Stimulated activated naive CD4-positive, alpha-beta T cell treated with Interleukin-2 at 50 U/mL for 16 hours (primary cell): ENCODE measurements at places on chromosomes 12 and 14.

DNA sequence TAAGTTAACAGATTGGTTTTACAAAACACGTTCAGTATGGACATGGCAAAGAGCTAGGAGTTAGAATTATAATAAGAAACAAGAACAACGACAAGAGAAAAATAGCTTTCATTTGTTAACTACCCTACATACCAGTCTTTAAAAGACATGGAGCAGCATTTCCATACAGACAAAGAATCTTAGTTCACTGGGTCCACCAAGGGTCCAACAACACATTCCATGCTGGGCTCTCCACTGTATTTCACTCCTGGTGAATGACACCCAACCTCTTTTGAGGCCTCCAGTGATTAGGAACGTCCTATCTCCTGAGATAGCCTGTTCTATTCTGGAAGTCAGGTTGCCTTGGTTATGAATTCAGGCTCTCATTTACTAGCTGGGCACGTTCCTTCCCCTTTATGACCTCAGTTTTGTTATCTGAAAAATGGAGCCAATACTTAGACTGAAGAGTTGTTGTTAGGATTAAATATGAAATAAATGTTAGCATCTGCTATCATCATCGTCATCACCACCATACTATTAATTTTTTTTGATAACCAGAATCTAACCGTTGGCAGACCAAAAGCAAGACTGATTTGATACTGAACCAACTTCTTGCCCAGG is 37.7 kb downstream of the C12orf75 start:
- DNase-seq, result no peak

DNA sequence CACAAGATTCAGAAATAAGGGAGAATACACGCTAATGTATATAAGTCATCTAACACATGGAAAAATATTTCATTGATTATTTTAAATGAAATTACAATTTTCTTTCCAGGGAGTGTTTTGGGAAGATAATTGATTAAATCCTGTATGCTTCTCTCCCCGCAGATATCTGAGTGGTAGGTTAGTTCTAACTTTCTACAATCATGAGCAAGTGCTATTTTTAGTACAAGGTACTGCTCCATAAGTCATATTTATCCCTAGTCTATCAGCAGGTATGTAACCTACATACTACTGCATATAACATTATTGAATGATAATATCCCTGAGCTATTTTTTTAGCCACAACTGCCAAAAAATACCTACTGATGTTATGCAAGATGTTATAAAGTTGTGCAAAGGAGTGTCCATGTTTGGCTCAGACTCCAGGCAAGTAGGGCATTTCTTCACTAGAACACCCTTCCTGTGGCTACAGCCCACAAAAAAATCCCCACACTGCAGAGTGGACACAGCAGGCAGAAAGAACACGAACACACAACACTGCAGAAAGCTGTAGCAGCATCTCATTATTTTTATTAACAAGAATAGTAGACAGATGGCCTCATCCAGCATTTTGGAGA is 87.0 kb downstream of the SEC23A start:
- no peak for DNase-seq

DNA sequence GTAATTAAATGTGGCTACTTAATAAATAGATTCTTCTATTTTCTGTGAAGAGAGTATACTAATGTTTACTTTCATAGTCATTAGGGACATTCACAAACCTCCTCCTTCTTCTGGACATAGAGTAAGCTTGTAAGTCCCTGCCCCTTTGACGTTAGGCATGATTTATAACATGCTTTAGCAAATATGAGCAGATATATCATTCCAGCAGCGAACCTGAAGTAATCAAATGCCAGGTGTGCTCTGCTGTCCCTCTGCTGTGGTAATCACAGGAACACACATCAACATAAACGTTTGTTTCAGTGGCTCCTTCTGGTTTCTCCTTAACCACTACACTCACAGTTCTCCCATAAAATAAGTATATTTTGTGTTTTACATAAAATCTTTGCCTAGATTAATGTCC is 961.8 kb downstream of the FLRT2 start:
- no peak for DNase-seq

DNA sequence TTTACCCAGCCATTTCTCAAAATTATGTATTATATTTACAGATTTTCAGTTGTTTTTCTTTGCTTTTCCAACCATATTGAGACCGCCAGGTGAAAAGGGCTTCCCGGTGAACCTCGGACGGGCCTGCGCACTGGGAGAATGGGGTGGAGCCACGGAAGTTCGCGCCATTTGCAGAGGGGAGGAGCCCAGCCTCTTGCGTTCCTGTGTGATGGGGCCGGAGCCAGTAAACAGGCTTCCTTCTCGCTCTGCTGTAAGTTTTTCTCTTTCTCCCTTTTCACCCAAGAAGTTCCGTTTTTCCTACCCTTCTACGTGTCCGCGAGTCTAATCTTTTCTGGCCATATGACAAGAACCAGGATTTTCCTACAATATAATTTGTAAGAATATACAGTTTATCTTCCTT is 1108.8 kb upstream of the SEL1L start:
- no peak for DNase-seq

- no peak for DNase-seq
These were observed 7.6 kb downstream of the ADCY4 start for GRCh38 chr14:24327303-24327702.

- no peak for DNase-seq
These were observed 45.4 kb downstream of the NIN start for GRCh38 chr14:50785457-50786063.

- peak; percentile 32 for DNase-seq
These were observed 1.1 kb downstream of the CCDC91 start for GRCh38 chr12:28191051-28192048.

DNA sequence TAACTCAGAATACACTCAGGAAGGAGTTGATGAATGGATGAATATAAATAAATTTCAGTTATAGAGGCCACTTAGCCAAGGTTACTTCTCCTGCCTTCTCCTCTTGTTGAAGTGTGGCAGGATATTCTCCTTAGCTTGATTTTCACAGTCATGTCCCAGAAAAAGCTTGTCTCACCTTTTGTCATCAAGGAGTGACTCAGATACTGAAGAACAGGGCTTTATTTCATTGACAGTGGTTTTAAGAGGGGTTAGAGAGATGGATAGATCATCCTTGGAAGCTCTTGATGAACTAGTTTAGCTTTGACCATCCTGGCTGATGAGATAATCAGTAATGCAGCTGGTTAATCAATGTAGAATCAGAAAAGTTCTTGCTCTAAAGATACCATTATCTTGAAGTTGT is 35.0 kb upstream of the CFAP54 start:
- DNase-seq, result no peak

DNA sequence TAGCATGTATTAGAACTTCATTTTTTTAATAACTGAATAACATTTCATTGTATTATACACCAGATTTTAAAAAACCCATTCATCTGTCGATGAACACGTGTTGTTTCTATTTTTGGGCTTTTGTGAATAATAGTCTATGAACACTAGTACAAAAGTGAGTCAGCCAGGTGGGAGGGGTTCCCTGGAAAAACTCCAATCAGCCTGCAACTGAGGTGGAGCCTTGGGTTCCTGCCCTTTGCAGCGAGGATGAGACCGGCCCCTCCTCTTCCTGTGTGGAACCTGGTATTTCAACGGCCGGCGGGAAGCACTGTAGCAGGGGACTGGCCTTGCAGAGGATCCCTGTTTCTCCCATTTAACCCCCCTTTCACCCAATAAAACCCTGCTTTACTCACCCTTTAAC is 56.1 kb downstream of the LMNTD1 start:
- DNase-seq, result no peak

DNA sequence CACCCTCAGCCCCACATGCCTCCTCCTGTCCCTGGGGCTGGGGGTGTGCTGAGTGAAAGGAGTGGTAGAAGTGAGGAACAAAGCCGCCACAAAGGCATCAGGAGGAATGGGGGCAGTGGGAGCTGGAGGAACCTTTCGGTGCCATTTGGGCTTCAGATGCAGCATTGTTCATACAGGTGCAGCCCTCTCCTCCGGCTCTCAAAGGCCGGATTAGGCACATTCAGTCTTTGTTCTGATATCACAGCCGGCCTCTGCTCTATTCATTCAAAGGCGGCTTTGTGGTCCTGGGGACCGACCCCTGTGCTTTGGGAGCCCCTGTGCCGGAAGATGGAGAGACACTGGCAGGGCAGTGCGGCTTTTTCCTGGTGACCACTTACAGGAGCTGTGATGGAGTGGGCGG is 53.2 kb downstream of the SMOC1 start:
- no peak for DNase-seq

DNA sequence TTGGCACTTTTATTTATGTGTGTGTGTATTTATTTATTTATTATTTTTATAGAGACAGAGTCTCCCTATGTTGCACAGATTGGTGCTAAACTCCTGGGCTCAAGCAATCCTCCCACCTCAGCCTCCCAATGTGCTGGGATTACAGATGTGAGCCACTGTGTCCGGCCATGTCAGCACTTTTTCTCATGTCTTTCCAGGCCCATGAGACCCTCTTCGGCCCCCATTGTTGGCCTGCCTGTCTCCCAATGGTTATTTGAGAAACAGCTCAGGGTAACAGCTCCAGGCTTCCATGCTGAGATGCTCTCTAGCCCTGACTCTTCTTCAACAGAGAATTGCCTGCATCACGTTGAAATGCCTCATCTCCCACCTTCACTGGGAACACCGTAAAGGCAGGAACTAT is 34.4 kb downstream of the TMEM30B start:
- DNase-seq, result no peak

GRCh38 chr14:70934502-70935134 is 27.4 kb downstream of the PCNX1 start:
- DNase-seq, result no peak

DNA sequence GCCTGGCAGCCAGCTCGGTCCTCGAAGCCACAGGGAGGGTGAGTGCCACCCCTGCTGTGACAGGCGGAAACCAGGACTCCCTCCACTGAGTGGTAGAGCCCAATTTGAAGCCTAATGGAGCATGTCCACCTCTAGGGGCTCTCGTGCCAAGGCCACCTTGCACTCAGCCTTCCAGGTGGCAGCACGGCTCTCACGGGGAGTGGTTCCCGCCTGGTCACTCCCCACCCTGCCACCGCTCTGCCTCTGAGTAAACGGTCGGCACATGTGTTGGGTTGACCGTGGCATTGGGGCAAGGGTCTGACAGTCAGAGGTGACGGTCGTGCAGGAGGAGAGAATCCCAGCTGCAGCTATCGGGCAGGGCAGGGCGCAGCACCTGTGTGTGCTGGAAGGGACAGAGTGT is 34.8 kb downstream of the IL31 start:
- DNase-seq, result no peak

- DNase-seq, result no peak
These were observed 225.0 kb downstream of the SLC25A21 start for GRCh38 chr14:36947362-36947761.

DNA sequence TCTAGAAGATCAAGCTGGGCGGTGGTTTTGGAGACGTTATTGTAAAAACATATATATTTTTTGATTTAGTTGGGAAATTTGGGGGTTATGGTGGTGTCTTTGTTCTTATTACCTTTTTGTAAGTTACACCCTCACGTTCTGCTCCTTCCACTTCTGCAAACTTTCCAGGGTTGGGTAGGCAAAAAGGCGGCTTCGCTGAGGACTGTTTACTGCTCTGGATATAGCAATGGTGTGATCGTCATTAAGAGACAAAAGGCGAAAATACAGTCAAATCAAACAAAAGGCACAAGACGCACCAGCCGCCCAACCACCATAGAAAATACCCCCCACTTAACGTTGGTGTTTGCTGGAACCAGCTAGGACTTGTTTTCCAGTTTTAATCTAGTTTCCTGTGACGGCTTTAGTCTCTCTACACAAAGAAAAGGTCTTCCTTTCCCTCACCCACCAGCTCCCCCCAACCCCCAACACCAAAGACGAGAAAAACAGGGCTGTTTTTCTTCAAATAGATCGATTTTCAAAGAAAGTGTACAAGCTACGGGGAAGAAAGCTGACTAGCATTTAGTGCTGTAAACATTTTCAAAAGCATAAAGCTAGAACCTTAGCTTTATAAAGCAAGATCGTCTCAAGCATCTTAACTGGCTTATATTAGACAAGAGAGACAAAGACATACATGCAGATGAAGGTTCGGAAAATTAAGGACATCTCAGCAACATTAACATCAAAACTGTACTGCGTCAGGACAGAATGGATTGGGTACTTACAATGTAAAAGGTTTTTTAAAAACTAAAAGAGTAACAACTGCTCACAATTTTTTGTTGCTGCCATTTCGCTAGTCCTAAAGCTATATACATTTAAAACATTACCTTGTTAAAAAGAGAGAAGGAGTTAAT is 2.0 kb upstream of the SETD1B start:
- peak; percentile 22 for DNase-seq

DNA sequence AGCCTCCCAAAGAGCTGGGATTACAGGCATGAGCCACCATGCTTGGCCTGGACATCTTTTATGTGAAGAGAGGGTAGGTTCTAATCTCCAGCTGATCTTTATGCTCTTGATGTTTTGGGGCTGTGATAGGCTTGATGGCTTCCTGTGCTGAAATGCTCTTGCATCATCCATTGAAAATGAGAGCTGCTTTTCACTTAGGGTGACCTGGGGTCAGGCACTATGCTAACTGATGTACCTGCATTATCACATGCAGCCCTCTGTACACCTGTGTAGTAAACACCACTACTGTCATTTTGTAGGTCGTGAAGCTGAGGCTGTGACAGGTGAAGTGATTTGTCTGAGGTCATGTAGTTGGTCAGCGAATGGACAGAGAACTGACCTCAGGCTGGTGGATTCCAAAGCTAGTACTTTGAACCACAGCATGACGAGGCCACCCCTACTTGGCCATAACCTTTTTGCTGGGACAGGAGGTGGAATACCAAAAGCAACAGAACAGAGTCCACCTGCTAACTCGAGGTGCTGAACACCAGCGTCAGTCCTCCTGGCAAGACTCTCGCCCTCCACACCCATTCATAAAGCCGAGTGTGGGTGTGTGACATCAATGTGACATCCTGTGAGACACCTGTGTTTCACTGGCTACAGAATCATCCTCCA is 69.1 kb downstream of the C12orf75 start:
- DNase-seq, result no peak

- DNase-seq, result no peak
These were observed 8.6 kb upstream of the RAN start for GRCh38 chr12:130863298-130863697.

GRCh38 chr12:1935700-1936378 is 17.4 kb upstream of the CACNA2D4 start:
- DNase-seq, result no peak

DNA sequence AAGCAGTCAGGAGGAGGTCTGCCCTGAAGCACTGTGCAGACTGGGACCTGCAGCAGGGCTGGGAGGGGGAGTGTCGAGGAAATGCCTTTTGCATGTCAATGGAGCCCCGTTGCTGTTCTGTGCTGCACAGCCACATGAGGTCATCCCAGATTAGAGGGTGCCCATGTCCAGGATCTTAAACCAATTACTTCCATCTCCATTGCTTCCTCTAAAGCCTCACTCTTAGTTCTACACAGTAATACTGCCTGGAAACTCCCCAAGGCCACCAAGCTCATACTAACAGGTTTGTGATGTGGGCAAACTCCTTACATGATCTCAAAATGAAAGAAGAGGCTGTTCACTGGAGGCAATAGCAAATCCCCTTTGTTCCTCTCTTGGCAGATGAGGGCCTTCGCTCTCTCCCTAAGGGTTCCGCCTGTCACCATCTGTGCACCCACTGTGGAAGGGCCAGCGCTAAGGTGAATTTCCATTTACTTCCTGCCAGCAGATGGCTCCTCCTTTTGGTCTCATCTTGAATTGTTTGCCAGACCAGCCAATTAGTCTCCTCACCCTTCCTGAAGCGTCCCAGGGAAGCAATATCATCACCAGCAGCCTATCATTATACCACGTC is 35.4 kb upstream of the LTA4H start:
- DNase-seq, result no peak

- peak; percentile 85 for DNase-seq
These were observed 473.1 kb downstream of the TMEM121 start for GRCh38 chr14:105999361-106000028.

GRCh38 chr14:67186789-67187584 is 2.3 kb upstream of the GARIN2 start:
- DNase-seq, result no peak

GRCh38 chr12:104094284-104094683 is 30.0 kb downstream of the HCFC2 start:
- no peak for DNase-seq
